ENCODE measurements at places on chromosomes 2 and 18.

DNA sequence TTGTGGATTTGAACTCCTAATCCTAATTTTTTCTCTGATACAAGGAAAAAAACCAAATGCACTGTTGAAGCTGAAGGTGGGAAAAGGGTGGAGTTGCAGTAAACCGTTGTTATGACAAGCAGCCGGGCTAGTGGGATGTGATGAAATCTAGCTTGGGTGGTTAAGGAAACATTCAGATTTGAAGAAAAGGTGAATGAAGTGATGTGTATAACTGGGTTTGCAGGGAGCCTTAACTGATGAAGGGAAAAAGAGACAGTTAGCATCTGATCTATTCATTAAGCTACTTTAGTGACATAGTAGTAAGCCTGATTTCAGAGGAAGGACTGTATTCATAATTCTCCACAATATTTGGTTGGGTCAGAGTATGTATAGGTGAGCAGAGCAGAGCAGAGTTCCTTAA lies 3.5 kb downstream of the EML6 start:
- no peak for DNase-seq

DNA sequence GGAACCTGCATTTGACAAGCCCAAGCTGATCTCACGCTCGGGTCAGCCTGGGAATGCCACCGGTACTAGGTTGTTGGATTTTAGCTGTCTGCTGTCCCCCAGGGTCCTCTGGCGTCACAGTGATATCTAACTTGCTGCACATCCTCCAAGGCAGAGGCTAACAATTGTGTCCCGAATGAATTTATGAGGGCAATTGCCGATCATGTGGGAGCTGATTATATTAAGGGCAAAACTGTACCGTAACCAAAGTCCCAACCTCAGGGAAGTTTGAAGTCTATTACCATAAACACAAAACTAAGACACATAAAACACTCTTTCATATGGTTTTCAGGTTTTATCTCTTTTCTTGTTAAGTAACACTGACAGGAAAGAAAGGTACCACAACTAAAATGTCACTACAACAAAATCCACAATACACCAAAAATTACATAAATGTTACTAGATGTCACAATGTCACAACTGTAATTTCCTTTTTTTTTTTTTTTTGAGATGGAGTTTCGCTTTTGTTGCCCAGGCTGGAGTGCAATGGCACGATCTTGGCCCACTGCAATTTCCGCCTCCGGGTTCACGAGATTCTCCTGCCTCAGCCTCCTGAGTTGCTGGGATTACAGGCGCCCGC lies 6.7 kb downstream of the UXS1 start:
- no peak for DNase-seq

GRCh38 chr2:239792405-239793084 lies 232.6 kb downstream of the NDUFA10 start:
- DNase-seq, result no peak

- no peak for DNase-seq
Measured at GRCh38 chr2:105870858-105871257, 126.1 kb downstream of the NCK2 start.

DNA sequence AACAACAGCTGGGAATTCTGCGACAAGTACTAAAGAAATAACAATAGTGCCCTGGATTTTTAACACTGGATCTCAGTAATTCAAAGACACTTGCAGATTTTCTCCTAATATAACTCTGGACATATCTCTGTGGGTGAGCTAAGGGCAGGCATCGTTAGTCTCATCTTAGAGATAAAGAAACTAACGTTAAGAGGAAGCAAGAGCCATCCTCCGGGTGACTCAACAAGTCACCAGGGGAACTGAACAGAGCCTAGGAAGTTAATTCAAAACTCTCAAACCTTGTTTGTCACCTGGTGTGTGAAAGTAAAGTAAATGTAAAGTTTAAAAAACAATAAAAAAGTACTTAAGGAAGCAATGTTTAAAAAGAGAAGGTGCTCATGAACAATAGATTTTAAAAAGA lies 41.6 kb upstream of the NRP2 start:
- DNase-seq, result no peak

DNA sequence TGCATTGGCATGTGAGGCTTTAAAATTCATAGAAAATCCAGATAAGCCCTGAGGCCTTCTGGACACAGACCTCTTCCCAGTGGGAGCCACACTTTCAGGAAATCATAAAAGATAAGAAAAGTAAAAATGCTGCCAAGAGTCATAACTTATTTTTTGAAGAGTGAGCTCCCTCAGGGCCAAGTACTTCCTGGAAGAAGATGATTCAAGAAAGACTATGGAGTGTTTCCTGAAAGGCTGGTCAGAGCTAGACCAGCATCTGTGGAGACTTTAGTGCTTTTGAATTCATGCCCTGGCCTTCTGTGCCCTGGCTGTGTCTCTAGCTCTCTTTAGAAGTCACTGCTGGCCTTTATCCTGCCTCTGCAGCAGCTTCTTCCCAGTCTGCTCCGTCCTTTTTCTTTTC lies 6.4 kb upstream of the XDH start:
- no peak for DNase-seq

- no peak for DNase-seq
Measured at GRCh38 chr2:122905431-122905830, 1119.7 kb upstream of the CNTNAP5 start.

GRCh38 chr2:69227716-69228115 lies 159.3 kb downstream of the GFPT1 start:
- no peak for DNase-seq

DNA sequence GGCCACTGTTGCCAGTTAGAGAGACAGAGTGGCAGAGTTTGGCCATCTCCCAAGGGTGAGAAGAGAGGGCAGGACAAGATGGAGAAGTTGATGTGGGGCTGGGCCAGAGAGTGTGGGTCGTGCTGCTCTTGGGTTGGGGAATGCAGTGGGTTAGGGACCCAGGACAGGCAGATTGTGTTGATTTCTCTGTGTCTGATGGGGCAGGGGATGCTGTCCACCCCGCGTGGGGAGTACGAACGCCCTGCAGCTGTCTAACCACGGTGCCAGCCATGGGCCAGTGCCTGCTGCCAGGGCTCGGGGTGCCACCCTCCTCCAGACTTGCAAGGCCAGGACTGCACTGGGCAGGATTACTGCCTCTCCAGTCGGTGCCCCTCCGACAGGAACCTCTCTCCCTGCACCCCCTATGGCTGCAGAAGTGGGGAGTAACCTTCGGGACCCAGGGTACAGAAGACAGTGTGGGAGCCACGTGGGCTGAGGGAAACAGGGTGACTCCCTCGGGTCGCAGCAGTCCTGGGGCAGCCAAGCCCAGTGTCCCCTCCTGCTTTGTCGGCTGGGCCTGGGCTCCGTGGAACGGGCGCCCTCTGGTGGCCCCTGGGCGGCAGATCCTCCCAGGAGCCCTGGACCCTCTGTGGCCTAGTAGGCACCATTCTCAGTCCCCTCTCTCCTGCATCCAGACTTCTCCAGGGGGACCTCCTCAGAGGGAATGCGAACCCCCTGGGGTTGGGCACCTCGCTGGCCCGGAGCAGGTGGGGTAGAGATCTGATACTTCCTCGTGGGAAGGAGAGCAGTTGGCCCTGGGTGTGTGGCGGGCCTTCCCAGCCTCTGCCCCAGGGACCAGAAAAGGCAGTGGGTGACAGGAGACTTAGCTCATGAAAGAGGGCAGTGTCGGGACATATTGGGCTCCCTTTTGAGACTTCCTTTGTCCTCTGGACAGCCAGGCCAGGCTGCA lies 2.7 kb downstream of the GPC1 start:
- DNase-seq, result peak; percentile 51

- no peak for DNase-seq
Measured at GRCh38 chr2:109204412-109204811, 75.4 kb downstream of the SH3RF3 start.

- no peak for DNase-seq
Measured at GRCh38 chr2:6372317-6372901, 493.3 kb downstream of the CMPK2 start.

- DNase-seq, result no peak
Measured at GRCh38 chr2:110979471-110980338, 141.0 kb upstream of the BCL2L11 start.

DNA sequence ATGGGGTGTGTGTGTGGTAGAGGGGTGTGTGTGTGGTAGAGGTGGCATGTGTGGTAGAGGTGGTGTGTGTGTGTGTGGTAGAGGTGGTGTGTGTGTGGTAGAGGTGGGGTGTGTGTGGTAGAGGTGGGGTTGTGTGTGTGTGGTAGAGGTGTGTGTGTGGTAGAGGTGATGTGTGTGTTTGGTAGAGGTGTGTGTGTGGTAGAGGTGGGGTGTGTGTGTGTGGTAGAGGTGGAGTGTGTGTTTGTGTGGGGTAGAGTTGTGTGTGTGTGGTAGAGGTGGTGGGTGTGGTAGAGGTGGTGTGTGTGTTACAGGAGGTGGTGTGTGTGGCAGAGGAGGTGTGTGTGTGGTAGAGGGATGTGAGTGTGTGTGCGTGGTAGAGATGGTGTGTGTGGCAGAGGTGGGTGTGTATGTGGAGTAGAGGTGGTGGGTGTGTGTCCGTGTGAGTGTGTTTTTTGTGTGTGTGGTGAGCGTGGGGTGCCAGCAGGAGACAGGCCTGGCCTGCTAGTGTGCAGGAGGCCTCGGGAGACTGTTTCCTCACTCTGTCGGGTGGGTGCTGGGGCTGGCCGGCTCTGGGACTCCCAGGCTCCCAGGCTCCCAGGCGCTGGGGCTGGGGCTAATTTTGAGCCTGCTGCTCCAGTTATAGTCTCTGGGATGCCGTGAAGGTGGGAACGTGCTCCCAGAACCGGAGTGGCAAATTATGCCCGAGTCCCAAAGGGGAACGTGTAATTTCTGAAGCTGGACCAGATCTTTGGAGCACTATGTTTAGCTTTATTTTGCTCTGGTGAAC lies 165.2 kb downstream of the DYSF start:
- no peak for DNase-seq

DNA sequence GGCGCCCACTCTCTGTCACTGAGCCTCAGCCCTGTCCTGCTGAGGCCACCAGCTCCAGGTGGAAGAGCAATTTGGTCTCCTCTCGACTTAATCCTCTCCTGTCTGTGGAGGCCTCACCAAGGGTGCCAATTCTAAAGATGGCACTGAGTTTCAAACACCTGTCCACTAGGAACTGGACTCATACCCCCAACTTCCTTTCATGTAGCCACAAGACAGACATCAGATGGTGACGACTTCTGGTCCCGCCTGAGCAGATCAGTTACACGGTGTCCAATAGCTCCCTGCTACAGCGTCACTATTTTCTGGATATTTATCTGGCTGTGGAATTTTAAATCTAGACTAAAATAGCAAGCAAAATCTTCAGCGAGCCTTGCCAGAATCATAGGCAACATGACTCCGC lies 24.5 kb upstream of the SP5 start:
- DNase-seq, result no peak

DNA sequence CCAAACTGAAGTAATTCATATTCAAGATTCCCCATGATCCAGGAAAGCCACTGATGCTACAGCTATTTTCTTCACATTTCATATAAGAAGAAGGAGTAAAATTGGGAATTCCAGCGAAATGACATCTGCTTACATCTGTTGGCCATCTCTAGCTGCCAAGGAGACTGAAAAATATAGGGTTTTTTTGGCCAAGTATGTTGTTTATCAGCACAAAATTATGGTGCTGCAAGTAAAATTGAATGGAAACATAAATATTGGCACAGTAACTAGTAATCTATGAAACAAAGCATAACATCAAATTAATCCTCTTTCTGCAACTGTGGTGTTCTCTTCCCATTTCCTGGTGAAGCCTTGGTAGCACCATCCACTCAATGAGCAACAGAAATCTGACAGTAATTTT lies 649.5 kb upstream of the ZNF804A start:
- DNase-seq, result no peak

DNA sequence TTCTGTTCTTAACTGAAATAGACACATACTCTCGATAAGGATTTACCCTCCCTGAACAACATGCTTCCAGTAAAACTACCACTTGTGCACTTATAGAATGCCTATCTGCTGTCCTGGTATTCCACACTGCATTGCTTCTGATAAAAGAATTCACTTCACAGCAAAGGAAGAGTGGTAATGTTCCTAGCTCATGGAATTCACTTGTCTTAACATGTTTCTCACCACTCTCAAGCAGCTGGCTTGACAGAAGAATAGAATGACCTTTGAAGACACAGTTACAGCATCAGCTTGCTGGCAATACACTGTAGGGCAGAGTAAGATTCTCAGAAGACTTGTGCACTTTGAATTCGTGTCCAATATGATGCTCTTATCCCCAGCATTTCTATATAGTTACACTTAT lies 524.1 kb upstream of the CNTNAP5 start:
- no peak for DNase-seq

GRCh38 chr2:233990261-233990798 lies 60.2 kb upstream of the SPP2 start:
- peak; percentile 76 for DNase-seq

GRCh38 chr18:55488473-55488872 lies 99.5 kb downstream of the TCF4 start:
- DNase-seq, result no peak

- no peak for DNase-seq
Measured at GRCh38 chr2:105773568-105773967, 28.9 kb downstream of the NCK2 start.

DNA sequence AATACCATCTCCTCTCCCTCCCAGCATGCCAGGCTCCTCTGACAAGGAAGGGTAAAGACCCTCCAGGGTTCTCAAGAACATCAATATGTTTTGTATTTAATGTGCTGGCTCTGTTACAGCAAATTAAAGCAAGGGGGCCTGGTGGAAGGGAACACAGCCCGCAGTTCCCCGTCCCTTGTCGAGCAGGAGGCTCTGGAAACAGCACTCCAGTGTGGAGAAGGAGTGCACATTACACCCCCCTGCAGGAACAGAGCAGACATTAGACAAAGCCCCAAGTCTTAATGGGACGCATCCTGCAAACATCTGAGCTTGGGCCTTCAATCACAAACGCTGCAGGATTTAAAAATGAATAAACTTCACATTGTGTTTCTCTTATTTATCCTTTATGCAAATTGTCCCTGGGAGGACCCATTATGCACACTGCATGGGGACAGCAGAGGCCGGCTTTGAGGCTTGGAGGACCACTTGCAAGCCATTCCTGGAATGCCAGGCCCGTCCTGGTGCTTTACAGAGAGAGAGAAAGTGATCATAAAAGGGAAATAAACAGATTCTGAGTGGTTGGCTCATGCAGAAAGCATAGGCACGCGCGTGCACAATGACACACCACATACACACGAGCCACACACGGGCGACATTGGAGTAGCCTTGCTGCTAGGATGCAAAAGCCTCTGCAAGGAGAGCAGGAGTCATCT lies 328.7 kb downstream of the SMAD2 start:
- no peak for DNase-seq

DNA sequence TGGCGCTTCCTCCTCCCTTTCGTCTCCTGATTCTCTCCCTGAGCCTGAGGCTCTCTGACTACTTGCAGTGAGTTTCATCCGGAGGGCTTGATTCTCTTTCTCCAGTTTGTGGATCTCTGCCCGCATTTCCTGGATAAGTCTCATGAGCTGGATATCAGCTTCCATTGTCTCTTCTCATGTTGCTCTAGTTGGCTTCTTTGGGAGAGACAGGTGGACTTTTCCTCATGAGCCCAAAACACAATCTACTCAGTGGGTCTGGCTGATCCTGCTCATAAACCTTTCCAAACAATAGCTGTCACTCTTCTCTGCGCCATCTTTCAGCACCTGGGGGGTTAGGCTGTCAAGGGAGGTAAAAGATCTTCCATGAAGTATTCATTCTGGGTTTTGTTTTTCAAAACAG lies at the start of gene CCDC195:
Gene CCDC195, minus strand, starts transcription at position 165 of the 400 bp plus-strand sequence. Its CDS starts 0 bp downstream, at position 165.
- no peak for DNase-seq

GRCh38 chr2:111946294-111947114 lies 48.1 kb downstream of the MERTK start:
- no peak for DNase-seq

All from CD4-positive, alpha-beta T cell treated with Interleukin-6 at 100 ng/mL for 8 hours (primary cell).